Activated B cell treated with CpG ODN at 0.5 μM for 24 hours (primary cell): ENCODE measurements at places on chromosomes 3 and 15. TPM values are rescaled to one million over a fixed set of nuclear protein-coding genes. Genes with fewer than 3 reads are reported as not detected.

DNA sequence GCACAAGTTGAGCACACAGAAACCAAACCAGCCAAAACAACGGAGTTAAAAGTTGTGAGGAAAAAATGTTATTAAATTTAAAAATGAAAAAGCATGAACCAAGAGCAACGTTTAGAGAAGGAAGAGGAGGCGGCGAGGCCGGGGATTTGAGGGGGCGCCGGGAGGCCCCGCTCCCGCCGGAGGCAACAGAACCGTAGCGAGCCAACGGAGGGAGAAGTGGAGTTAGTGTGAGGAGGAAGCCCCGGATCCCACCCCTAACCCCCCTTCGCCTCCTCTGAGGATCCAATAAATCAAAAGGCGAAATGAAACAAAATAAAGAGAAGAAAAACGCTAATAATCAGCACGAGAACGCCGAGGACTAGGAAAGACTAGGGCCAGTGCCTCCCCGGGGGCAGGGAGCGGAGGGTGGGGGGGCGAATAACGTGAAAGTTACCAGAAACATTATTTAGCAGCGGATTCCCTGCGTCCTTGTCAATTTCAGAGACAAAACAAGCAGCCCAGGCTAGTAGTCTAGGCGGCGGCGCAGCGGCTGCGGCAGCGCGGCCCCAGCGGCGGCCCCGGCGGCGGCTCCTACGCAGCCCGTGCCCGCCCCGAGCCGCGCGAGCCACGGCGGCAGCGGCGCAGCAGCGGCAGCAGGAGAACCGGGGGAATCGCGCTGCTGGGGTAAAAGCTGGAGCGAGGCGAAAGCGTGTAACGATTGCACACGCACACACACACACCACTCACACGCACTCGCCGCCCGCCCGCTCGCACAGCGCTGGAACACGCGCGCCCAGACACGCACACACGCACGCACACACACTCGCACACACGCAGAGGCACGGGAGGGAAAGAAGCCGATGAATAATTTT is 1.7 kb downstream of the MEIS2 start:
- DNase-seq, result no peak

- no peak for DNase-seq
These were observed 208.4 kb downstream of the PLOD2 start for GRCh38 chr3:145952536-145952935.

DNA sequence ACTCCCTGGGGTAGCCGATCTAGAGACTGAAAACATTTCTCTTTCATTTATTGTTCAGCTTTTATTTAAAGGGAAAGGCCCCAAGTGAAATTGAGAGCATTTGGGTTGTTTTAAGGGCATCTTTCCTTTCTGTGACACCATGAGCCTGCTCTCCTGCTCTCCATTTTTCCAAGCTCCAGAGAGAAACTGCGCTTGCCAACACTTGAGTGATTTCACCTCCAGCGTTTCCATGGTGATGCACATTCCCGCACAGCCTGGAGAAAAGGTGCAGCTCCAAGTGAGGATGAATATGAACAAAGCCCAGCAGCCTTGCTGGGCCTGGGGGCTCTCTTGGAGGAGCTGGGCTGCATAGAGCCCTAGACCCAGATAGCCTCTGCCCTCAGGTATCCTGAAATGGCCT is 159.2 kb upstream of the PPP2R3A start:
- no peak for DNase-seq

DNA sequence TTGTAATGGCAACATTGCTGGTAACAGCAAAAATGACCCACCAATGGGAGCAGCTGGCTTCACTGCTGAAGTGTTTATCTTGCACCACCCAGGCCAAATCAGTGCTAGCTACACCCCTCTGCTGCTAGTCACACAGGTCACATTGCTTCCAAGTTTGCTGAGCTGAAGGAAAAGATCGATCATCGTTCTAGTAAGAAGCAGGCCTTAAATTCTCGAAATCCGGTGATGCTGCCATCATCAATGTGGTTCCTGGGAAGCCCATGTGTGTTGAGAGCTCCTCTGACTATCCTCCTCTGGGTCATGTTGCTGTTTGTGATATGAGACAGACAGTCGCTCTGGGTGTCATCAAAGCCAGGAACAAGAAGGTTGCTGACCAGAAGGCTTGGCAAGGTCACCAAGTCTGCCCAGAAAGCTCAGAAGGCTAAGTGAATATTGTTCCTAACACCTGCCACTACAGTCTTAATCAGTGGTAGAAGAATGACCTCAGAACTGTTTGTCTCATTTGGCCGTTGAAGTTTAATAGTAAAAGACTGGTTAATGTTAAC is 21.2 kb downstream of the TM4SF4 start:
- DNase-seq, result no peak

- DNase-seq, result no peak
These were observed 46.8 kb downstream of the MB21D2 start for GRCh38 chr3:192870822-192871221.

DNA sequence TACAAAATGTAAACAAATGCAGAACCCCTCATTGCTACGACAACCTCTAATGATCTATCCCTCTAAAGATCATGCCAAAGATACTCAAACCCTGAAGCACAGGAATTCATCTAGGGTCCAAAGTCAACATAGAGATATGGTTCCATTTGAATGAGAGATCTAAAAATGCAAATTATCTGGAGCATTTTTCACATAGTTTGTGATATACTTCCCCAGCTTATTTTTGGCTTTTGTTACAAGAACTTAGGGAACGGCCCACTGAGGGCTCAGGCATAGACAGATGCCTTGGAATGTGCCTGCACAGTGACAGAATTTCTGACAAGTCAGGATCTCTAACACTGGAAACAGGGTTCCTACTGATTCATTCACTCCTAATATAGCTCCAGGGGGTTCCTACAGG is 258.9 kb upstream of the THBS1 start:
- DNase-seq, result no peak

The LRRIQ4 gene
- total RNA-seq, result 0.29 and 0.40 TPM in 2 replicates

The RSRC1 gene
- total RNA-seq, result 39.9 and 44.8 TPM in 2 replicates

The GOLGA6L7 gene
- not detected in 2 replicates for total RNA-seq

The GNAT1 gene
- not detected in 2 replicates for total RNA-seq

The PLSCR2 gene
- not detected in 2 replicates for total RNA-seq
